ENCODE measurements at places on chromosomes 5 and 9.

DNA sequence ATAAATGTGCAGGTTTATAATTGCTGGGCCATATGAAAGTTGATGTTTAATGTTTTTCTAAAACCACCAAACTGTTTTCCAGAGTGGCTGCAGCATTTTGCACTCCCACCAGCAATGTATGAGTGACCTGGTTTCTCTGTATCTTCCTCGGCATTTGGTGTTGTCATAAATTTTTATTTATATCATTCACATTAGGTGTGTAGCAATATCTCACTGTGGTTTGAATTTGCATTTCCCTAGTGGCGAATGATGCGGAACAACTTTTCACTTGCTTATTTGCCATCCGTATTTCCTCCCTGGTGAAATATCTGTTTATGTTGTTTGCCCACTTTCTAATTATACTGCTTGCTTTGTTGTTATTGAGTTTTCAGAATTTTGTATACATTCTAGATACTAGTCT is 295.7 kb upstream of the TUT7 start:
- DNase-seq = no peak

- no peak for DNase-seq
These were observed 100.2 kb downstream of the INSYN2B start for GRCh38 chr5:169880012-169880663.

DNA sequence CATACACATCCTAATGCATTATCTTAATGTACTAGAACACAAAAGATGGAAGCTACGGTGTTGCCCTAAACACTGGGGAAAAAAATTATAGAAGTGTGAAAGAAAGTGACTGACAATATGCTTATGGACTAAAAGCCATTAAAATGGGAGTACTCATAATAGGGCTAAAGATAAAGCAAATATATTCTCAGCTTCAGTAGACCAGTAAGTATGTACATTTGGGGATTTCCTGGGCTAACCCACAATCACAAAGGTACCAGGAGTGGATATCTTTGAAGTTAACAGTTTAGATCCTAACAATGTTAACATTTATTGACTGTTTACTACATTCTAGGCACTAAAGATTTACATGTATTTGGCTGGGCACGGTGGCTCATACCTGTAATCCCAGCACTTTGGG is 36.9 kb downstream of the PTGER4 start:
- DNase-seq = no peak

DNA sequence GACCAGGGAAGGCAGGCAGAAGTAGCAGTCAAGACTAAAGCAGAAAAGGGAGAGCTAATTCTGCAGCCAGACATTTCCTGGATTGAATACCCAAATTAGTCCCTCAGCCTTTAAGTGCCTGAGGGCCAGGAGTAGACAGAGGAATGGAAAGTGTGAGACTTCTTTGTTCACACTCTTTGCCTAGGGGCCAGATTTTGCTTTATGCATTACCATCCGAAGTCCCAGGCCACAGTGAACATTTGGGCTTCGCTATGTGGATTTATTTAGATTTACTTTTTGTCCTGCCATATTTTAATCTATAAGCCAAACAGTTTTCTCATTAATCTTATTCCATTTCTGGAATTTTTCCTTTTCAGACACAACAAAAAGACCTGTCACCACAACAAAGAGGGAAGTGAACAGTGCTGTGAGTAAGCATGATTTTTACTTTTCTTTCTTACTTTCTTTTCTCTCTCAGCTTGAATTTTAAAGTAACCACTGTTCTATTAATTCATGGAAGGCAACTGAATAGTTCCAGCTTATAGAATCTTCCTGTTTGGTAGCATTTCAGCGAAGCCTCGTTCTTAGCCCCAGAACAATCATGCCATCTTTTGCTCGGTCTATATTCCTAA is 52.6 kb downstream of the PDCD1LG2 start:
- no peak for DNase-seq

GRCh38 chr5:65141493-65141892 is 340.2 kb downstream of the ADAMTS6 start:
- no peak for DNase-seq

DNA sequence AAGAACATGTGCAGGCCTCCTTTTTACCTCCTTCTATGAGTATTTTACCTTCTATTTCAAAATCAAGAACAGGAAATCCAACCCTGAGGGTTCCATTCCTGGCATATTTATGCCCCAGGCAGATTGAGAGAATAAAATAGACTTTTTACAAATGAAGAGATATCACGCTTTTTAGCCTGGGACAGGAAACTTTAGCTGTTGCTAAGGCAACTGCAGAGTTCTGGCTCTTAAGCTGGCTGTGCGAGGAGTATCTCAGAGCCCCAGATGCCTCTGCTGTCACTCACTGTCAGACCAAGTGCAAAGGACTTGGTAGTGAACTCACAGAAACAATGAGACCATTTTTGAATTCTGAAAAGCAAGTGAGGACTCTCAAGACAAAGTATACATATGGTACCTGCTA is 69.5 kb upstream of the HSPB3 start:
- no peak for DNase-seq

DNA sequence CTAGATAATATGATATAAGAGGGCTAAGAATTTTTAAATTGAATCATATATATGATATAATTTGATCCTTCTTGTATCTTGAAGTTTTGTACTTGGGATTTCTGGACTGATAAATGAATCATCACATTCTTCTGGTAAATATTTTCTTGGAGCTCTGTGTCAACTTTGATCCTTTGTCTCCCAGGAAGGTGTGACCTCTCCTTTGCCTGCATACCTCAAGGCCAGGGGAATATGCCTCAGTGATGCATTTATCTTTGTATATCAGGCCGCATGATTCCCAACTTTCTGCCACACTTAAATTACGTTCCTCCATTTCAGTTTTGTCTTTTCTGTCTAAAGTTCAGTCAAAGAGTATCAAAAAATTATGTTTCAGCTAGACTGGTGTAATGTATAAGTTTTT is 101.2 kb downstream of the NLN start:
- DNase-seq = no peak

GRCh38 chr5:6926491-6927038 is 213.3 kb downstream of the TENT4A start:
- DNase-seq = no peak

DNA sequence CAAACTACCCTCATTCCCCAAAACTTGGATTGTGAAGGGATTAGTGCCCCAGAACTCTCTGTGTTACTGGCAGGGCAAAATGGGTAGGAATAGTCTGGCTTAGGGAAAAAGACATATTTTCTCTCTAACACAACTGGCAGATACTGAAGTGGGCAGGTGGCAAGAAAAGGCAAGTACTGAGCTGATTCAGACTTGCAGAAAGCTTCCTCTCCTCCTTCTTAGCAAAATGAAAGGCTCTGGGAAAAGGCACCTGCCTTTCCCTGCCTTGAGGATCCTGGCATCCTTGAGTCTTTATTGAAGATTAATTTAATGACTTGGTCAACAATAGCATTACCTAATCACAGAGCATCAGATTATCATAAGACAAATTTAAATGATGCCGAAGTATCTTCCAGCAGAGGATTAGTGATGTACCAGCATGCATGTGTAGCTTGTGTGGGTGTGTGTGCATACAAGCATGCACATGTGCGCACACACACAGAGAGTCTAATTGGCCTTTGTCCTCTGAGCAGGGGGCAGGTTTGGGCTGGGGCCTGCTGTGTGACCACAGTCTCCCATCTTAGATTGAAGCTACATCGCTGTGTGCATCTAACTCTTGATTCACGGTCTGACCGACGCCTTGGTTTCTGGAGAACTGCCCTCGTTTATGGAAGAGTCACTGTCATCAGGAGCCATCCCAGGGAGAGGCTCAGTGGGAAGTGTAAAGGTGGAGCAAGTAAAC is 294.8 kb downstream of the AOPEP start:
- DNase-seq = no peak

DNA sequence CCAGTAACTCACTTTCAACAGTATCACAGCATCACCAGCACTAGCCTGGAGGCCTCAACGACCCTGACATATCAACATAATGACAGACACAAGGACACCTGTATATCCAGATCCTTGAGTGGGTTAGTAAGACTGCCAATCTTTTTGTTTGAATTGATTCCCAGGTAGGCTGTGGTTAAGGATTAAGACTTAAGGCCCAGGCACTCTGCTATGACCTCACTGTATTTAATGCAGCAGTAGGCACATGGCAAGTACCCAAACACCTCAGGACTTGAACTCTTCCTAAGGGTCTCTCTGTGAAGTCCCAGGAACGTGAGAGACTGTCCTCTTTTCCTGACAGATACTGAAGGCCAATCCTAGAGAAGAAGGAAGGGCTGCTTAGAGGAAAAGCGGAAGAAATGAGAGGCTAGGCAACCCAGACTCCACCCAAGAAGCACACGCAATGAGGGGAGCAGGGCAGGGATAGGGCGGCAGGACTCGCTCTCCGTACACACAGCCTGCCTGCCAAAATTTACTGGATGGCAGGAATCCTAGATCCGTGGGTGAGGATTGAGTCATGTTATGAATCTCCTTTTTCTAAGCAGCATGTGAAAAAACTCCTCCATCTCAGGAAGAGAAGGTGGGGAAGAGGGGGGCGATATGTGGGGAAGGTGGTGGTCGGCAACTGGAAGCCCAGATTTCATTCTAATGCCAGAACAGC is 93.4 kb downstream of the SIL1 start:
- no peak for DNase-seq

GRCh38 chr5:77636641-77637169 is 1.8 kb downstream of the OTP start:
- DNase-seq = no peak

- no peak for DNase-seq
These were observed 42.5 kb downstream of the SLIT3 start for GRCh38 chr5:169258372-169259000.
